KG1 (cell line): ENCODE measurements at places on chromosomes 3 and 15.

DNA sequence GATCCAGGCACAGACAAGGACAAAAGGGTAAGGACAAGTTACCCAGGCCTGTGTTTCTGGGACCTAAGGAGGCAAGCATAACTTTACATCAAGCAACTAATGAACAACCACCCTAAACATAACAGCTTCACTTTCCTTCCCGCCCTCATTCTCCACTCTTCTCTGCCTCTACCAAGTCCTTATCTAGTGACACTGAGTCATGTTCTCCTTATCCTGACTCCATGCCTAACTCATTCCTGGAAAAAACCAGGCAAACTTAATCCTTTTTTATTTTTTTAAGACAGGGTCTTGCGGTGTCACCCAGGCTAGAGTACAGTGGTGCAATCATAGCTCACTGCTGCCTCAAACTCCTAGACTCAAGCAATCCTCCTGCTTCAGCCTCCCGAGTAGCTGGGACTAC, 44.5 kb downstream of the TMEM44 start:
- DNase-seq, result no peak

DNA sequence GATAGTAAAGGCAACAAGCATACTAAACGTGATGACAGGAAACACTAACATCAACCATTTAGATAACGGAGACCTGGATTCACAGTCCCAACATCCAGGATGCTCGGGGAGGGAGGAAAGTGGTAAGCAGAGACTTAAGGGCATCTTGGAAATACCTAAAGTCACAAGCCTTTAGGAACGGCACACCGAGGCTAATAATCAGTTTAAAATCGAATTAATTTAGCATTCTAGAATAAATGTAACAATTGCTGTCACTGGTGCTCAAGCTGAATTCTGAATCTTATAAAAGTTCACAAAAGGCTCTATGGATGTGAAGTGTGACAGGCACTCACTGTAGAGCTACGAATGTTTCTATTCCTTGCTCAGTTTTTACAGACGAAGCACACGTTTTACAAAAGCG, 1.3 kb downstream of the CD47 start:
- no peak for DNase-seq

- DNase-seq, result no peak
Measured at GRCh38 chr3:45537970-45538640, 56.4 kb upstream of the LIMD1 start.

DNA sequence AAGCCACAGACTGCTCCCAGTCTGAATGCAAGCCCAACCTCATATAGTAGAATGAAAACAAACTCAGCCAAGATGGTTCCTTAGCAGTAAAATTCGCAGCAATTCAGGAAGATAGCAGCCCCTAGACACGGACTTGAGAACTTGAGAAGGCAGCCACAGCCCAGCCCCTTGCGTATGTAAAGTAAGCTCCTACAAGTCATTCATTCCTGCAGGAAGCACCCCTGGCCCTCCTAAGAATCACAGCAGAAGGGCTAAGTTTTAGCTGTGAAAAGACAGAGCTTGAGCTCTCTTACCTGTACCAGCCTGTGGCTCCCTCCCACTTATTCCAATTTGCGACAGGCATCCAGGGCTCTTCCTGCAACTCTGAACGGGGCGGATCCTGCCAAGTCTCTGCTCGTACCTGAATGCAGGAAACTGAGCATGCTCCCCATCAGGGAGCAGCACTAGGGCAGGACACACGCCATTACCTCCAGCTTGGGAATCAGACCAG, 136.4 kb downstream of the MAGI1 start:
- no peak for DNase-seq

DNA sequence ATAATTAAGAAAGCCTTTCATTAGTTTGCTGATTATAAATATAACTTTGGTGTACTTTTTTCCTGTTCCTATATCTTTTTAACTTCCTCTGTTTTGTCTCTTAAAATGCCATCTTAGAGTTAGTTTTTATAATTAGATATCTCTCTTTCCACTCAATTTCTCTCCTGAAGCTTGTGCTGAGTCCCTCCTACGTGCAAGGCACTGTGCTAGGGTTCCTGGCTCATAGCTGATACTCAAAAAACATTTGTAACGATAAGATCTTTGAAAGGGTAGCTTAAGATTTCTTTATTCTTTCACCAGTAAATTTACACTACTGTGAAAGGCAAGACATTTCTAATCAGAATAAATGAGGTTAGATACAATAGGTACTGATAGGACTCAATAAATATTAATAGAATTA, 358.8 kb downstream of the MECOM start:
- no peak for DNase-seq

DNA sequence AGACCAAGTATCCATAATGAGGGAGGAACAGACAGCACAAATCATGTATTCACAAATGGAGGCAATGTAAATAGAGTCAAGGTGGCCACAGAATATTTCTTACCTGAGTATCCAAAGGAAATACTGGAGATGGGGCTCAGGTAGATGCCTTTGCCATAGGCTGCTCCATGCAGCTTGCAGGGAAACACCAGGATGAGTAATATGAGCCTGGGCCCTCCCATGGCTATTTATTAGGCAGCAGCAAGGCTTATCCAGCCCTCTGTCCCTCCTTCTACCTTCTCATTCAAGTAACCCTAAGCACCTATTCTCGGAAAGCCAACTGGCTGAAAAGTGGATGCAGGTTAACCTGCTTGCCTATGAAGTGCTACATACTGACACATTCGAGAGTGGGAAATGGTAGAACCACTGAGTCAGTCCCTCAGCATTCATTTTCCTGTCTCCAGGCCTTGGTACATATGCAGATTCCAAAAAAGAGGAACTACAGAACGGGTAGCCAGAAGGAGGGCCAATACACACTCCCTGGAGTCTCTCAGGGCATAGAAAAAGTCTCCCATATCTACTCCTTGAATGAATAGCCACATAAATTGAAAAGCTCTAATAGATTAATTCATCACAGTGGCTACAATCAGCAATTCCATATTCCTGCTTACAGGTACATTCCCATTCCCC, 18.3 kb upstream of the PKM start:
- no peak for DNase-seq

GRCh38 chr3:152826476-152826875, 8.5 kb upstream of the P2RY1 start:
- DNase-seq, result no peak

- no peak for DNase-seq
Measured at GRCh38 chr15:35436422-35436821, 109.5 kb downstream of the DPH6 start.

DNA sequence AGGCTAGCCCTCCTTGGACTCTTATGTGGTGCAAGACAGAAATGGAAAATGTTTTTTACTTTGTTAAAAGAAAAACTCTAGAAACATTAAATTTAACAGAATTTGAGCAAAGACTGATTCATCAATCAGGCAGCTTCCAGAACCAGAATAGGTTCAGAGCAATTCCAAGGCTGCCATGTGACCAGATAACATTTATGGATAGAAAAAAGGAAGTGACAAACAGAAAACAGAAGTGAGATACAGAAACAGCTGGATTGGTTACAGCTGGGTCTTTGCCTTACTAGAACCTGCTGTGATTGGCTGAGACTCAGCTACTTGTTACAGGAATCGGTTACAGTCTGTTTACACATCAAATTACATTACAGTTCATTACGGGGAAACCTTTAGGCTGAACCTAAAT, 22.5 kb upstream of the OTOL1 start:
- DNase-seq, result no peak

DNA sequence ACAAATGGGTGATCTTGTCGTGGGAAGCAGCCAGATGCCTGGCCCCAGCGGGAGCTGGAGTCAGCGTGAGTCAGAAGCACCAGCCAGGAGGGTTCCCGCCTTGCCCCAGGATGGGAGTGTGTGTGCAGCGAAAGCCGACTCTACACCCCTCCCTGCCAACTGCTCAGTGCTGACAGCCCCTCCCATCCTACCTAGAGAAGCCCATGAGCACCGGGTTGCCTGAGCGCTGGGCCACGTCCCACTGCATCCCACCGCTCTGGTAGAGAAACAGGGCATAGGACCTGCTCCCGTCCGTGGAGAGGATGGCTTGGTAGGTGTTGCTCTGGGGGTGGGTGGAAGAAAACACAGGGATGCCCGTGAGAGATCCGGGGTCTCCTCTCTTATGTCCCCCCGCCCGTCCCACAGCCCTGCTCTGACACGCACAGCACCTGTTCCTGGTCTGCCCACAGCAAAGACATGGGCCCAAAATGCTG, 42.9 kb downstream of the MUC4 start:
- DNase-seq, result no peak

- no peak for DNase-seq
Measured at GRCh38 chr15:35329521-35329961, 216.4 kb downstream of the DPH6 start.

GRCh38 chr3:142930463-142930862, 33.0 kb downstream of the PAQR9 start:
- no peak for DNase-seq
